ENCODE measurements at places on chromosomes 6 and 20. TPM values are rescaled to one million over a fixed set of nuclear protein-coding genes. Genes with fewer than 3 reads are reported as not detected.

Gene FAM162B
- 4.1 TPM for total RNA-seq

- H3K4me3 ChIP-seq = no peak overlapping the region
- no peaks in the 10 kb centered on the region for H3K36me3 ChIP-seq
- no peaks in the 10 kb centered on the region for H3K27me3 ChIP-seq
- DNase-seq = no peak
These were observed 118.8 kb upstream of the TRAF3IP2 start for GRCh38 chr6:111724505-111724904.

Gene KIF13A
- total RNA-seq = 80.2 TPM

DNA sequence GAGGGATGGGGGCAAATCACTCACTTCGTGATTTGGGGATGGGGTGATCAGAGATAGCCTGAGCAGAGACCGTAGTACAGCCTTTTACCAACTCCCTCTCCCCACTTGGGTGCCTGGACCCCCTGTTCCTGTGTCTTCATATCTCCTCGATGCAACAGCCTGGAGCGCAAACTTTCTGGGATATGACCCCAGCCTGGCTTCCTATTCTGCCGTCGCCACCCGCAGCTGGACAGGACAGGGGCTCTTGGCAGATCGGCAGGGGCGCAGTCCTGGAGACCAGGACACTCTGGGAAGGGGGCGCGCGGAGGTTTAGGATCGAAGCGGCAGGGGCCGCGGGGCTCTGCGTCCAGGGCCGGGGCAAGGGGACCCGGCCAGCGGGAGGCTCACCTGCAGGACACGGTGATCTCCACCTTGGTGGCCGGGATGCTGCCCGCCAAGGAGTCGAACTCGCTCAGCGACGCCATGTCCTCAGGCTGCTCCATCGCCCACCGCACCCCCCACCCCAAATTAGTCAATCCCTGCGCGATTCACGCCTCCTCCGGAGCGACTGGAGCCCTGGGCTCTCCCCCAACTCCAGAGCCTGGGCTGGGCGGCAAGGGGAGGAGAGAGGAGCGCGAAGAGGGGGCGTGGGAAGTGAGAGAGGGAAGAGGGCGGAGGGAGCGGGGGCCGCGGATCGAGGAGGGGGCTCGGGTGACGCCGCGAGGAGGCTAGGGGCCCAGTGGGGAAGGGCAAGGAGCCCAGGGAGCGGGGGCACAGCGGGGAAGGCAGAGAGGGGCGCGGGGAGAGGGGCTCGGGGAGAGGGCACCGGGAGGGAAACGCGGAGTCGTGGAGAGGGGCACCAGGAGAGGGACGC lies at the start of gene CPNE5:
CPNE5 (minus strand) TSS at position 549 of the 853 bp plus-strand sequence; CDS start at position 482, 67 bp downstream.
- no peaks in the 10 kb centered on the region for H3K36me3 ChIP-seq
- no peak for DNase-seq
- peak within 1 kb of the TSS; percentile 81 for H3K27ac ChIP-seq
- peaks cover 41% of the 10 kb centered on the region for H3K4me1 ChIP-seq

- H3K27me3 ChIP-seq = no peaks in the 10 kb centered on the region
- H3K36me3 ChIP-seq = peaks cover 18% of the 10 kb centered on the region
- peaks cover 53% of the 10 kb centered on the region for H3K4me1 ChIP-seq
- no peak overlapping the region for H3K4me3 ChIP-seq
- H3K27ac ChIP-seq = peak overlapping the region; percentile 76
These were observed 90.3 kb downstream of the TCP11 start for GRCh38 chr6:35050757-35051330.

Gene C20orf144
- not detected for total RNA-seq

- no peaks in the 10 kb centered on the region for H3K36me3 ChIP-seq
- no peak for DNase-seq
- H3K27ac ChIP-seq = no peak overlapping the region
- no peak overlapping the region for H3K4me3 ChIP-seq
These were observed 73.4 kb upstream of the GTSF1L start for GRCh38 chr20:43800186-43800585.

- H3K27me3 ChIP-seq = no peaks in the 10 kb centered on the region
- no peak overlapping the region for H3K4me3 ChIP-seq
- DNase-seq = no peak
- H3K27ac ChIP-seq = no peak overlapping the region
These were observed 41.9 kb upstream of the MYLIP start for GRCh38 chr6:16086965-16087364.

Gene KCNB1
- 5.3 TPM for total RNA-seq

- no peak overlapping the region for H3K27ac ChIP-seq
- peak; percentile 45 for DNase-seq
These were observed 2.9 kb downstream of the TFAP2A start for GRCh38 chr6:10411971-10412460.

- H3K36me3 ChIP-seq = no peaks in the 10 kb centered on the region
- DNase-seq = no peak
- H3K27me3 ChIP-seq = no peaks in the 10 kb centered on the region
- H3K4me3 ChIP-seq = no peak overlapping the region
- H3K27ac ChIP-seq = no peak overlapping the region
These were observed 101.6 kb downstream of the TMEM200A start for GRCh38 chr6:130467146-130468050.

DNA sequence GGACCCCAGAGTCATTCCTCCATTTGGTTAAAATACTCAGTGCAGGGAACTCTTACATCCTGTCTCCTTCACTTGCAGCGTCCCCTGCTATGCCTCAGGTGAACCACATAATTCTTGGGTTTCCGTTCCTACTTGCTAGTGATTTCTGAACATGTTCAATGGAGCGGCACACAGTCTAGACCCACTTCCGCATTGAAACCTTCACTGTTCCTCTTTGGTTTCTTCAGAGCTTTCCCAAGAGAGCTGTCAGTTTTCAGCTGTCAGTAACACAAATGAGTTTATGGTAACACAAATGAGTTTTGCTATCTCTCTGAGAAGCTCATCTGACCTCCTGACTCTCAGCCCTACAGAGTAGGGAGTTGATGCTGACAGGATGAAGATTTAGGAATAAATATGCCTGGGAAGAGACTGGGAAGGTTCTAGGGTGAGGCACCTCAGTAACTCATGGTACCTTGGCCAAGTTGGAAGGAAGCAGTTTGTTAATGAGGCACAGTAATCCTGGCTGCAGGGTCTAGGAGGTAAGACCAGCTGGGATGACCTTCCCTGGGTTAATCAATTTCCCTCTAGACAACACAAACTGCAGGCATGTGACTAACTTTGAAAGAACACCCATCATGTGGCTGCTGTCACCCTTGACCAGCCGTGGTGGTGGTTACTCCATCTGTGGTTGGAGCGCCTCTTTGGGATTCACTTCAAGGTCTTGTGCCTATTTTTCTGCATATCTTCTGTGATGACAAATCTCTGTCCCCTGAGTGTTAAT lies 5.4 kb downstream of the SYS1 start:
- no peak overlapping the region for H3K4me3 ChIP-seq
- no peaks in the 10 kb centered on the region for H3K27me3 ChIP-seq

DNA sequence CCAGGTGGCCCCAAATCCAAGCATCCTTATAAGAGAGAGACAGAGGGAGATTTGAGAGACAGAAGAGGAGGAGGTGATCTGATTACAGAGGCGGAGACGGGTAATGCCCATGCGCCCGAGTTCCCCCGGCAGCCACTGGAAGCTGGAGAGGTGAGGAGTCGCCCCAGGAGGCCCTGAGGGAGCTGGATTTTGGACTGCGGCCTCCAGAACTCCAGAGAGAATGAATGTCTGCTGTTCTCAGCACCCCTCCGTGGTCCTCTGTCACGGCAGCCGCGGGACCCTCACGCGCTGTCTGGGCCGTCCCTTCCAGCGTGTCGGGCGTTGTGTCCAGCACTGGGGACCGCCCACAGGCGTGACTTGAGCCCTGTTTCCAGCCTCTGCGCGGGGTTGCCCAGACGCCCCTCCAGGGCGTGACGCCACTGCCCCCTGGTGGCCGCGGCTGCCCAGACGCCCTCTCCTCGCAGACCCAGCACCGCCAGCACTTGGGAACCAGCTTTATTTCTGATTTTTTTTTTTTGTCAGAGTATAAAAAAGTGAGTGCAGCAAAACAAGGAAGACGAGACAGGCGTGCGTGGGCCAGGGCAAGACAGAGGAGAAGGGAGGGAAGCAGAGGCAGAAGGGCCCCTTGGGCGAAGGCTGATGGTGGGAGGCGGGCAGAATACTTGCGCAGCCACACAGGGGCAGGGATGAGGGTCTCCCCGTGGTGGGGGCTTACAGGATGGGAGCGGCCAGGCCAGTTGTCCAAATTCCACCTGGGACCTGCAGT lies 4.1 kb upstream of the ZNF512B start:
- peak; percentile 89 for DNase-seq
- peaks cover 7% of the 10 kb centered on the region for H3K4me1 ChIP-seq
- H3K36me3 ChIP-seq = no peaks in the 10 kb centered on the region
- peak overlapping the region; percentile 59 for H3K4me3 ChIP-seq
- no peaks in the 10 kb centered on the region for H3K27me3 ChIP-seq
- H3K27ac ChIP-seq = peak overlapping the region; percentile 46

DNA sequence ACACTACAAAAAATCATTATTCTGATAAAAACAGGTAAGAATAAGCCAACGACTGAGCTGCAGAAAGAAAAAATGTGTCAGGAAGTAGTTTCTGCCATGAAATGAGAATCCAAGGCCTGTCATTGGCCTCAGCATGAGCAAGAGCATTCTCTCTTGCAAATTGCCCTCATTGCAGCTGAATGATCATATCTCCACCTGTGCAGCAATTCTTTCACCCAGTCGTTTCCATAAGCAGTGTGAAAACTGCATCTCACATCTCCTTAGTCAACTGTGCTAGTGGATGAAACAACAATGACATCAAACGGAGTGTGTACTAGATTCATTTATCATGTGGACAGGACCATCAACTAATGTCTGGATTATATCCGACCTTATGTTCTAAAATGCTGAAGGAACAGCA lies 88.2 kb upstream of the STXBP5 start:
- H3K4me1 ChIP-seq = no peaks in the 10 kb centered on the region
- DNase-seq = no peak
- no peaks in the 10 kb centered on the region for H3K36me3 ChIP-seq
- no peaks in the 10 kb centered on the region for H3K27me3 ChIP-seq

GRCh38 chr6:113039005-113039404 lies 691.9 kb downstream of the RFPL4B start:
- no peak overlapping the region for H3K27ac ChIP-seq
- no peaks in the 10 kb centered on the region for H3K4me1 ChIP-seq
- no peaks in the 10 kb centered on the region for H3K36me3 ChIP-seq
- no peaks in the 10 kb centered on the region for H3K27me3 ChIP-seq

DNA sequence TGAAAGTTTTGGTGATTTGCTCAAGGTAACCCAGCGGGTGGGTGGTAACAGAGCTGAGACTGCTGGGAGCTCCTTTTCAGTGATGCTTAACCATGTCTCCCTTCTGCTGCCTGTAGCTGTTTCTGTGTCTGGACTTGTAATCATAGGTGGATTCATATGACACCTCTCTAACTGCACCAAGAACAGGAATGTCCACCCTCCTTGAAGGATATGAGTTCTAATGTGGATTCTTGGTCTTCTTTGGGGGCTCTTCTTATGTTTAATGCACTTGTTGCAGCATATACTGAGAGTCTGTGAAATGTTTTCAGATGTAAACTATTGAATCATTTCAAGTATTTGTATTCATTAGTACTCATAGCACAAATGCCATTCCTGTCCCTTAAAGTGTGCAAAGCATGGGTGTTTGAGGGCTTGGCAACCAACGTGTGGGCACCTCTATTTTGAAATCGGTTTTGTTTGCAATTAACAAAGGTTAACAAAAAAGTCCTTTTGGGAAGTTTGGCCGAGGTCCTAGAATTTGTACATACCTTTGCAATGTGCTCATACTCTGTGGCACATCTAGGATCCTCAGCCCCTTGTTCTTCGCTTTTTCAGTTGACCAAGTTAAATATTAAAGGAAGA lies 138.0 kb downstream of the SOX4 start:
- H3K4me1 ChIP-seq = no peaks in the 10 kb centered on the region
- H3K27me3 ChIP-seq = no peaks in the 10 kb centered on the region
- no peak for DNase-seq
- no peak overlapping the region for H3K27ac ChIP-seq
- no peaks in the 10 kb centered on the region for H3K36me3 ChIP-seq
- H3K4me3 ChIP-seq = no peak overlapping the region

GRCh38 chr6:53233309-53233708 lies 84.7 kb upstream of the GCM1 start:
- DNase-seq = no peak
- no peaks in the 10 kb centered on the region for H3K36me3 ChIP-seq
- no peak overlapping the region for H3K4me3 ChIP-seq
- H3K4me1 ChIP-seq = no peaks in the 10 kb centered on the region
- H3K27me3 ChIP-seq = no peaks in the 10 kb centered on the region

GRCh38 chr6:35611240-35611639 lies 77.5 kb downstream of the FKBP5 start:
- DNase-seq = no peak
- H3K27ac ChIP-seq = peak overlapping the region; percentile 82
- H3K27me3 ChIP-seq = no peaks in the 10 kb centered on the region
- H3K36me3 ChIP-seq = peaks cover 71% of the 10 kb centered on the region
- peaks cover 39% of the 10 kb centered on the region for H3K4me1 ChIP-seq

Gene NHLRC1
- total RNA-seq = 2.2 TPM

Gene ZC3H12D
- total RNA-seq = 0.20 TPM

- no peak for DNase-seq
- peak overlapping the region; percentile 38 for H3K4me3 ChIP-seq
- peaks cover 28% of the 10 kb centered on the region for H3K4me1 ChIP-seq
- H3K36me3 ChIP-seq = peaks cover 10% of the 10 kb centered on the region
These were observed 1.7 kb upstream of the ZKSCAN8 start for GRCh38 chr6:28139860-28140543.

- H3K27ac ChIP-seq = no peak overlapping the region
- no peaks in the 10 kb centered on the region for H3K27me3 ChIP-seq
- H3K4me3 ChIP-seq = no peak overlapping the region
- DNase-seq = no peak
These were observed 38.0 kb downstream of the TBC1D7 start for GRCh38 chr6:13290335-13290734.

DNA sequence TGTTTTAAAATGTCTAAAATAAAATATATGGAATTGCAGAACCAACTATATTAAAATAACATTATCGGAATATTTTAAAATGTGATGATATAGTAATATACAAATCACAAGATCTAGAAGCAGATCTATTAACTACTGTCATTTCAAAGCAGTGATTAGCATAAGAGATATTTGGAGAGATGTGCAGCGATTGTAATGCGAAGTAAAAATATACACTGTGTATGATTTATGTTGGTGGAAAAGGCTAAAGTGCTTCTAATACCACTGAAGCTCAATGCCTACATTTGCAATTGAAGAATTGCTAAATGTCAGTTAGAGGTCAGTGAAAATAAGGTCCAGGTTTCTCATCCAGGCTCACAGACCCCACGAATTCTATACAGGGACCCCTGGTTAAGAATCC lies 248.6 kb upstream of the PLN start:
- no peak overlapping the region for H3K27ac ChIP-seq
- no peaks in the 10 kb centered on the region for H3K27me3 ChIP-seq
- H3K4me1 ChIP-seq = peaks cover 16% of the 10 kb centered on the region
- no peak overlapping the region for H3K4me3 ChIP-seq

GRCh38 chr20:31666258-31667042 lies 28.7 kb downstream of the COX4I2 start:
- peak; percentile 68 for DNase-seq
- H3K36me3 ChIP-seq = peaks cover 7% of the 10 kb centered on the region
- H3K4me1 ChIP-seq = peaks cover 57% of the 10 kb centered on the region
- peak overlapping the region; percentile 21 for H3K27ac ChIP-seq

- no peaks in the 10 kb centered on the region for H3K36me3 ChIP-seq
- H3K4me3 ChIP-seq = peak overlapping the region; percentile 3
- no peak for DNase-seq
- no peaks in the 10 kb centered on the region for H3K27me3 ChIP-seq
- peak overlapping the region; percentile 65 for H3K27ac ChIP-seq
These were observed 72.9 kb upstream of the MYL9 start for GRCh38 chr20:36468149-36469000.

Gene MYH7B
- total RNA-seq = 32.7 TPM

- no peaks in the 10 kb centered on the region for H3K36me3 ChIP-seq
- no peak overlapping the region for H3K27ac ChIP-seq
- H3K4me3 ChIP-seq = no peak overlapping the region
- H3K27me3 ChIP-seq = no peaks in the 10 kb centered on the region
- no peak for DNase-seq
- H3K4me1 ChIP-seq = peaks cover 14% of the 10 kb centered on the region
These were observed 171.8 kb downstream of the BCAS1 start for GRCh38 chr20:53898556-53898931.
